ENCODE measurements at places on chromosomes 13 and 19.
A peak's percentile ranks its signal among the peaks of the same experiment; 100 is the strongest.

- DNase-seq: no peak
These were observed 146.1 kb downstream of the KLF5 start for GRCh38 chr13:73204952-73205351.

- no peak for DNase-seq
These were observed 40.6 kb downstream of the ZNRF4 start for GRCh38 chr19:5495792-5496191.

GRCh38 chr13:31982540-31982939 is 49.0 kb upstream of the FRY start:
- no peak for DNase-seq

DNA sequence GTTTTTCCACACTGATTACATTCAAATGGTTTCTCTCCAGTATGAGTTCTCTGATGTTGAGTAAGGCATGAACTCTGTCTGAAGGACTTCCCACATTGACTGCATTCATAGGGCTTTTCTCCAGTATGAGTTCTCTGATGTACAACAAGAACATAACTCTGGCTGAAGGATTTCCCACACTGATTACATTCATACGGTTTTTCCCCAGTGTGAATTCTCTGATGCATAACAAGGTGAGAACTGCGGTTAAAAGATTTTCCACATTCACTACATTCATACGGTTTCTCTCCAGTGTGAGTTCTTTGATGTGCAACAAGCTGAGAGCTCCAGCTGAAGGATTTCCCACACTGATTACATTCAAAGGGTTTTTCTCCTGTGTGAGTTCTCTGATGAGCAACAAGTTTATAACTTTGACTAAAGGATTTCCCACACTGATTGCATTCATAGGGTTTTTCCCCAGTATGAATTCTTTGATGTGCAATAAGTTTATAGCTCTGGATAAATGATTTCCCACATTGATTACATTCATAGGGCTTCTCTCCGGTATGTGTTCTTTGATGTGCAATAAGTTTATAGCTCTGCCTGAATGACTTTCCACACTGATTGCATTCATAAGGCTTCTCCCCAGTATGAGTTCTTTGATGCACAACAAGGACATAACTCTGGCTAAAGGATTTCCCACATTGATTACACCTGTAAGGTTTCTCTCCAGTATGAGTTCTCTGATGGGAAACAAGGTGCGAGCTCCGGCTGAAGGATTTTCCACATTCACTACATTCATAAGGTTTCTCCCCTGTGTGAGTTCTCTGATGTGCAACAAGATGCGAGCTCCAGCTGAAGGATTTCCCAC is 23.5 kb downstream of the ZNF180 start:
- no peak for DNase-seq

GRCh38 chr19:40797963-40798682 is 868 bp upstream of the EGLN2 start:
- DNase-seq: peak; percentile 58

DNA sequence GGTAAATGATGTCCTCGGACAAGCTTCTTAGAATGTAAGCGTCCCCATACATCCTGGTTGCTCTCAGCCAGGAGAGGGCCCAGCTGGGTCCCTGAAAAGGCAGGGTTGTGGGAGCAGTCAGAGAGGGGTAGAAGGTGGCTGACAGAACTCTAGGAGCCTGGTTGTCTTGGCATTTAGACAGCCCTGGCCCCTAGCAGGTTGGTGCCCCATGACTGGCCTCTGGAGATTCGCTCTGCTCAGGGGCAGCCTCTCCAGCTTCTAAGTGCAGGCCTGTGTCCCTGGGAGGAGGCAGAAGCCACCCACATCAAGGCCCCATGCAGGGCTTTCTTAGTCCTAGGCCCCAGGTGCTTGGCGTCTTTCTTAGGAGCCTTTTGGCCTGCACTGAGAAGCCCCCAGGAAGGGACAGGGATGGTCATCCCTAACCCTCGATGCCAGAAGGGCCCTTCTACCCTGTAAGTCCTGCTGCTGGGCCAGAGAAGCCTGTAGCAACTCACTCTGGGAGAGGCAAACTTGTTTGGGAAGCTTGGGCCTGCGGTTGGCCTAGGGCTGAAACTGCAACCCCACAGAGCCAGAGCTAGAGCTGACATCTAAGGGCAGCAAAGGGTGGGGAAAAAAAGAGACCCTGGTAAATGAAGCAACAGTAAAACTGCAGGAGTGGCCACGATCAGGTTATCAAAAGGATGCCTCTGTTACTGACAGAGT is 2.8 kb upstream of the CDX2 start:
- no peak for DNase-seq

DNA sequence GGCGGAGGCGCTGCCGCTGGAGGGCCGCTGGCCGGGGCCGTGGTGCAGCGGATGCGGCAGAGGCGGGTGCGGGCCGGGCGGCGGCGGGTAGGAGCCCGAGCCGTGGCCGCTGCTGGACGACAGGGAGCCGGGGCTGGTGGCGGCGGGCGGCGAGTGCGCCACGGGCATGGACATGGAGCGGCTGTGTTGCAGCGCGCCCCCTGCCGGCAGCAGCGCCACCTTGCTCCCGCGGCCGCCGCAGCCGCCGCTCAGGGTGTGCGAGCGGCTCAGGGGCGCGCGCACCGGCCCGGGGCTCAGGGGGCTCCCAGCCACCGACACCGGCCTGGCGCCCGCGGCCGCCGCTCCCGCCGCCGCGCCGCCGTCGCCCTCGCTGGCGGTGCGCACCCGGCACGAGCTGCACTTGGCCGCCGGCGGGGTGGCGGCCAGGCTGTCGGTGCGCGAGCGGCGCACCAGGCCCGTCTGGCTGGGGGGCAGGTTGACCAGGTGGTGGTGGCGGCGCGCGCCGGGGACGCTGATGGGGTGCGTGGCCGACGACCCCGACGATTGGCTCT is 1.7 kb downstream of the IRS2 start:
- DNase-seq: peak; percentile 49

GRCh38 chr13:36915106-36915505 is 4.9 kb downstream of the SMAD9 start:
- no peak for DNase-seq

DNA sequence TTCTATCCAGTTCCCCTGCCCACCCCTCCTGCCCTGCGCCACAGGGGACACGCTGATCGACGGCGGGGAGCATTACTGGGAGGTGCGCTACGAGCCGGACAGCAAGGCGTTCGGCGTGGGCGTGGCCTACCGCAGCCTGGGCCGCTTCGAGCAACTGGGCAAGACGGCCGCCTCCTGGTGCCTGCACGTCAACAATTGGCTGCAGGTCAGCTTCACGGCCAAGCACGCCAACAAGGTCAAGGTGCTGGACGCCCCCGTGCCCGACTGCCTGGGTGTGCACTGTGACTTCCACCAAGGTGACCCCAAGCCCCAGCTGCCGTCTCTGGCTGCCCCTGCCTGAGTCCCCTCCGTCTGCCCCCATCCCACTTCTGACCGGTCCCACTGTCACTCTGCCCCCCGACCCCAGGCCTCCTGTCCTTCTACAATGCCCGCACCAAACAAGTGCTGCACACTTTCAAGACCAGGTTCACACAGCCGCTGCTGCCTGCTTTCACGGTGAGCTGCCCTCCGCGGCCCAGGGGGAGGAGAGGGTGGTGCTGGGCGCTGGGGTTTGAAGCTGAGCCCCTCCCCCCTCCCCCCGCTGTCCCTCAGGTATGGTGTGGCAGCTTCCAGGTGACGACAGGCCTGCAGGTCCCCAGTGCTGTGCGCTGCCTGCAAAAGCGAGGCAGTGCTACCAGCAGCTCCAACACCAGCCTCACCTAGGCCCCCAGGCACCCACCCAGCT is 15.5 kb downstream of the STAP2 start:
- no peak for DNase-seq

GRCh38 chr13:75804054-75804453 is 167.9 kb downstream of the LMO7 start:
- no peak for DNase-seq

GRCh38 chr13:99351772-99352171 is 44.6 kb upstream of the GPR183 start:
- no peak for DNase-seq

DNA sequence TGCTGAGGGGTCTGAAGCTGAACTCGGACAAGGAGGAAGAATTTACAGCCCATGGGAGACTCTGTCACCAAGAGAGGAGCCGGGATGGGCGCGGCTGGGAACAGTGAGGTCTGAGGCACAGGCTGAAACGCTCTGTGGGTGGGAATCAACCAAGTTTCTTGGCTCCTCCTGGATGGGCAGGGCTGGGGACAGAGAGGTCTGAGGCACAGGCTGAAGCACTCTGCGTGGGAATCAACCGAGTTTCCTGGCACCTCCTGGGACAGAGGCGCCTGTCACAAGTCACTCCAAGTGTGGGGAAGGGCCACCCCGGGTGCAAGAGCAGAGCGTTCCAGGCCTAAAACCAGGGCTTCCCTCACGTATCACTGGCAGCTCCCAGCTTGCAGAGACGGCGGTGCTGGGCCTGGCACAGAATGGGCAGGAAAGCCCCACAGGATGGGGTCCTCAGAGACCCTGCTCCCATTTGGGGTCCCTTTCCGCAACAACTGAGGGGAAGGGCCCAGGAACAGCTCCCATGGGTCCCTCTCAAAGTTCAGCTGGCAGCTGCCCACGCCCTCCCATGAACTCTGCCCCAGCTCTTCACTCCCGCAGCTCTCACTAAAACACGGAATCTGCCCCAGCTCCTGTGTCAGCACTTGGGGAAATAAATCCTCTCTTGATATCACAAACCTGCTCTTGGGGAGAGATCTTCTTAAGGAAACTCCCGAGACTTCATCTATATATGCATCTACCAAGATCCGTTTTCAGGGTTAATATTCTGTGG is 18.5 kb downstream of the AP3D1 start:
- DNase-seq: no peak

- DNase-seq: no peak
These were observed at the start of gene PRX for GRCh38 chr19:40413291-40413845. Gene PRX (minus strand): TSS chr19:40413378. CDS start chr19:40407932, 5,446 bp downstream.

DNA sequence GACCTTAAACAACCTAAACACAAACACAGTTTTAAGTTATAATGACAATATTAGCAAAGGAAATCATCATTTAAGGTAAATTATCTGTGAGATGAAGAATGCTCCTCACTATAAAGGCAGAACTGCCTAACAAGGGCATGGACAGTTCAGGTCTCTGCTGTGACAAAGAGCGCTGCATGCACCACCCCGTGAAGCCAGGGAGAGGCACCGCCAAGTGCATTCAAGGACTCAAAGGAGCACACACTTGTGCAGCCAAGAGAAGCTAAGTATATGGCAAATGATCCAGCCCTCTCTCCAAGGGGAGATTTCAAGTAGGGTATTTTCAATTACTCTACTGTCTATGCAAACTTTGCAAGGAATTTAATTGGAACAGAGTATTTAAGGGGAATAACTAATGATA is 126.0 kb downstream of the RAP2A start:
- DNase-seq: no peak

DNA sequence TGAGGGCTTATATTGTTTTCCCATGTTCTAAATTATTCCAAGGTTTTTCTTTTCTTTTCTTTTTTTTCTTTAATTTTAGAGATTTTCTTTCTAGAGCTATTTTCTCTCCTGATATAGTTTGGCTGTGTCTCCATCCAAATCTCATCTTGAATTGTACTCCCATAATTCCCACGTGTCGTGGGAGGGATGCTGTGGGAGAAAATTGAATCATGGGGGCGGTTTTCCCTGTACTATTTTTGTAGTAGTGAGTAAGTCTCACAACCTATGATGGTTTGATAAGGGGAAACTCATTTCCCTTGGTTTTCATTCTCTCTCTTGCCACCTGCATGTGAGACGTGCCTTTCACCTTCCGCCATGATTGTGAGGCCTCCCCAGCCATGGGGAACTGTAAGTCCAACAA is 1906.4 kb upstream of the PRR20A start:
- DNase-seq: no peak

Measured in NT2/D1 (cell line).